Memory B cell (primary cell): ENCODE measurements at places on chromosomes 13 and 19.

DNA sequence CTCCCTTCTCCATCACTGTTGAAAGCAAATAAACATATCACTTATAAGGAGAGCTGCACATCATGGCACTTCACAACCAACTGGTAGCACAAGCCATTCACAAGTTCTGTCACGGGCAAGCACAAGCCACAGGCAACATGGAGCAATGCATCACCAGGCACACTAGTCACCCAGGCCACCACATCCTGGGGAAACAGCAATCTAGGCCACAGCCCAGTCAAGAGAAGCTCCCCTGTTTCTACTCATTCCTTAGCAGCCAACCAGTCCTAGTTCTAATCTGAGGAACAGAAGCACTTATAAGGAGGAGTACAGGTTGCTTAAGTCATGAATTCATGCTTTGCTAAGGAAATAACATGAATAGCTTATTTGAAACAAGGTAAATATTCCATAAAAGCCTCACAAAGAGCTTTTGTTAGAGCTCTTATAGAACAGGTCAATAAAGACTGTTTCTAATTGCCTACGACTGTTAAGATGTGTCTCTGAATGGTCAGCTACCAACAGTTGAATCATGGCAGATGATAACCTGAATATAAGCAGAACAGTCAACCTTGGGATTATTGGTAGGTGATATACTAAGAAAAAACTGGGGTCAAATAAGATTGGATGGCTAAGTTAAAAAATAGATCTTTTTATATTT is 169.0 kb downstream of the TBC1D4 start:
- DNase-seq = no peak

DNA sequence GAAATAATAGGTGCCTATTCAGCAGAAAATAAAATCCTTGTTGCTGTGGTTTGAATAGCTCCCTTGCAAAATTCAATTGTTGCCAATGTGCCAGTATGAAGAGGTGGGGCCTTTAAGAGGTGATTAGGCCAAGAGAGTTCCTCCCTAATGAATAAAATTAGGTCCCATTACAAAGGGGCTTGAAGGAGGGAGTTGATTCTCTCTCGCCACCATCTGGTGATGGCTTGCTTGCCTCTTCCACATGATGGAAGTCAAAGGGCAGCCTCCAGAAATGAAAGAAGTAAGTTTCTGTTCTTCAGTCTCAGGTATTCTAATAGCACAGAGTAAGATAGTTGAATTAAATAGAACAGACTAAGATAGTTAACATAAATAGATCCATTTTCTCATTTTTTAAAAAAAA is 3.0 kb upstream of the EEF1AKMT1 start:
- no peak for DNase-seq

DNA sequence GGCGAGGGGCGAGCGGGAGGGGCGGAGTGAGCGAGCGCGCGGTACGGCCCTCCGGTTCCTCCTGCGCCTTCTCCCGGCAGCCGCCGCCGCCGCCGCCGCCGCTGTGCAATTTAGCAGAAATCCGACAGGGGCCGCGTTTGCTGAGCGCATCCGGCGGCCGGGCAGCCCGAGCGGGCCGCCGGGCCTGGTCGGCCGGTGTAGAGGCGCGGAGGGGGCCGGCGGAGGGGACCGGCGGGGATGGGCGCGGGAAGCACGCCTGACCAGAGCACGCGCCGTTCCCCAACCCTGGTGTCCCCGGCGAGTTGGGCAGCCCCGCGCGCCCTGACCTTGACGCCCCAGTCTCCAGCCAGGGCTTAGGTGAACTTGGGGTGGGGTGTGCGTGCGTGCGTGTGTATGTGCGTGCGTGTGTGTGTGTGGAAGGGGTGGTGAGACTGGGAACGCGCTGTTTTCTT is 144.5 kb upstream of the ZNF536 start:
- DNase-seq = no peak

- peak; percentile 44 for DNase-seq
Observed at GRCh38 chr19:2477732-2478191, 1.8 kb downstream of the GADD45B start.

DNA sequence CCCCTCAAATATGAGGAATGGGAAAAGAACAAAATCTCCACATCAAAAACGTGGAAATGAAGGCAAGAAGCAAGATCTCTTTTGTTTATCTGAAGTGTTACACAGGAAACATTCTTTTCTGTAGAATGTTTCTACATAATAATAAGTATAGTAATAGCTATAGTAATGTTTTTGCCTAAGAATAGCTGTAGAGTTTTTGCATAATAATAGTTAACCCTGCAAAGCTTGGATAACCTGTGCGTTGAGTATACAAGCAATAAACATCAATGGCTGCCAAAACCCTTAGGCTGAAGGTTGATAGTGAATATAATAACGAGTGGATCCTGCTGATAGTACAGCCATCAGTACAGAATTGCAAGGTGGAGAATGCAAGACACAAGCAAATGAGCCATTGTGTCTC is 11.1 kb upstream of the LILRA5 start:
- DNase-seq = no peak

DNA sequence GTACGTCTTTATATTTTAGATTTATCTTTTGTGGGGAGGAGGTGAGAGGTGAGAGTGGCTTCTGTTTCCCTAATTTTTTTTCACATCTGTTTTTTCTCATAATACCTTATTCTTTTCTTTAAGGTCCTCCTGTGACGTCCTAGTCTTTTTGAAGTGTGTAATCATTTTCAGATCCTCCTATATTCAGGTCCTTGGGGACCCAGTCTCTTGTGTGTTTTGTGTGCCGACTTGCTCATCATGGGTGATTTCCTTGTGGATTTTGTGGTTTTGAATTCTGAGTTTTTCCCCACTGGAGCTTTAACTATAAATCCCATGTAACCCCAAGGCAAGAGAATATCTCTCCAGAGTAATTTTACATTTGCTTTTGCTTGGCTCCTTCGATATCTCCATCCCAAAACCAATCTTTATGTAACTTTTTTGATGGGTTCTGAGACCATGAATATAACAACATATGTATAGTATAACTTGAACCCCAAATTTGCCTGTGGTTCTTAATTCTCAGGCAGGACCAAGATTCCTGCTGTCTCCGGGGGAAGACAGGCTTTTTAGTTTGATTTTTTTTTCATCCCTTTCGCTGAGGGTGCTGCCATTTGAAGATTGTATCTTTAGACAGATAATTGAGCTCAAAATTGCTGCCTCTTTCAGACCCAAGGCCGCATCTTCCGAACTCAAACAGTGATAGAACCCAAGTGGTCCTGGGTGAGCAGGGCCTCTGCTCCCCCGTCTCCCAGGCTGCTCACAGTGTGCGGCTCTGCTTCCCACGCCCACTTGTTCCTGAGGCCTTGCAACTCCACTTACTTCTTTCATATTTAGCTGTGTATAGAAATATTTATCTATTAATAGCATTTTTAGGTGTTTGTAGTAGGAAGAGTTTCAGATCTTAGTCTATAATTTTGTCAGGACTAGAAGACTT is 59.1 kb upstream of the GPR183 start:
- no peak for DNase-seq

DNA sequence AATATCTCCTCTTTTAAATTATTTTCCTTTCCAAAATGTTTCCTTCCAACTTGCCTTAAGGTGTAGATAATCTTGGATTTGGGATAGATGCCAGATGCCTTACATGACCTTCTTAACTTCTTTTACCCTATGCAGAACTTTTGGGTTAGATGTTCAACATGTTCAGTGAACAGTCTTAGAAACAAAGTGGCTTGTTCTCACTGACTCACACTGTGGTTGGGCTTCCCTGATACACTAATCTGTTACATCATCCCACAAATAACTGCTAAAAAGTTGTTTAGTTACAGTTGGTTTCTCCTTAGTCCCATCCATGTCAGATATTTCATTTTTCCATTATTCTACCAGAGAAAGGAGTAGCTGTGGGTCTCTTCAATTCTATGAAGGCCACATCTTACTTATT is 2638.2 kb downstream of the PCDH9 start:
- DNase-seq = no peak

DNA sequence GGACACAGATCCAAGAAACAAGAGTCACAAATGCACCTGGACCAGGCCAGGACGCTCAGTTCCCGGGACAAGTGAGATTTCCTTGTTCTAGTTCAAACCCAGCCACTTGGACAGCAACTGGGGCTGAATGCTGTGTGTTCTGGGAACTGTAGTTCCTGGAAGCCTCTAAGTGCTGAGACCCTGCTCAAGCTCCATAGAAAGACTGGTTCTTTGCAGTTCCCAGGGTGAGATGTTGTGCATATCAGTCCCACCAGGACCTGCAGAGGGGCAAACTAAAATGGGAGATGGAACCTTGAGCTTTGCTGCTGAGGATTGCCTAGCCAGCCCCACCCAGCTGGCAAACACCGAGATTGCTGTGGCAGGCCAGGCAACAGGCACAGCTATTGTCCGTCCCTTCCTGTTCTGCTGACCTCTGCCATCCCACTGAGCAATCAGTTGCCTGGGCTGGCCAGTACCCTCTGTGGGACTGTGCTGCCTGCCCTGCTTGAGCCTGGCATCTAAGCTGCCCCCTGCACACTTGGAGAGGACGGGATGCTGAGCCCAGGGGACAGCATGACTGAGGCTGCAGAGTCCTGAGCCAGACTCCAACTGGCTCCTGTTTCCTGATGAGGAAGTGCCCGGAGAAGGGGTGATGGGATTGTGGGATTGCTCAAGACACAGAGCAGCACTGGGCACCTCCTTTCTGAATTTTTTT is 1.4 kb upstream of the GIPC1 start:
- DNase-seq = no peak

- DNase-seq = no peak
Observed at GRCh38 chr13:78977311-78977710, 318.4 kb upstream of the OBI1 start.

DNA sequence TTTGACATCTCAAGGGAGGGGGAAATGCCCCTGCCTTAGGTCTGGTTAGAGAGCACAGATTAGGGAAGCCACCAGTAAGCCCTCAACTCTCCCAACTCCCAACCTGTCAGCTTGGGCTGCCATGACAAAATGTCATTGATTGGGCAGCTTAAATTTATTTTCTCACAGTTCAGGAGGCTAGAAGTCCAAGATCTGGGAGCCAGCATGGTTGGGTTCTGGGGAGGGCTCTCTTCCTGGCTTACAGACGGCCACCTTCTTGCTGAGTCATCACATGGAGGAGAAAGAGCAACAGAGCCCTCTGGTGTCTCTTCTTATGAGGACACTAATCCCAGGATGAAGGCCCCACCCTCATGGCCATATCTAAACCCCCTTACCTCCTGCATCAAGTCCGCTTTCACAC is 24.2 kb downstream of the C19orf12 start:
- no peak for DNase-seq

- no peak for DNase-seq
Observed at GRCh38 chr19:15776264-15776663, 11.2 kb upstream of the OR10H5 start.

GRCh38 chr13:37068962-37069361 is 9.5 kb upstream of the SUPT20H start:
- DNase-seq = no peak

DNA sequence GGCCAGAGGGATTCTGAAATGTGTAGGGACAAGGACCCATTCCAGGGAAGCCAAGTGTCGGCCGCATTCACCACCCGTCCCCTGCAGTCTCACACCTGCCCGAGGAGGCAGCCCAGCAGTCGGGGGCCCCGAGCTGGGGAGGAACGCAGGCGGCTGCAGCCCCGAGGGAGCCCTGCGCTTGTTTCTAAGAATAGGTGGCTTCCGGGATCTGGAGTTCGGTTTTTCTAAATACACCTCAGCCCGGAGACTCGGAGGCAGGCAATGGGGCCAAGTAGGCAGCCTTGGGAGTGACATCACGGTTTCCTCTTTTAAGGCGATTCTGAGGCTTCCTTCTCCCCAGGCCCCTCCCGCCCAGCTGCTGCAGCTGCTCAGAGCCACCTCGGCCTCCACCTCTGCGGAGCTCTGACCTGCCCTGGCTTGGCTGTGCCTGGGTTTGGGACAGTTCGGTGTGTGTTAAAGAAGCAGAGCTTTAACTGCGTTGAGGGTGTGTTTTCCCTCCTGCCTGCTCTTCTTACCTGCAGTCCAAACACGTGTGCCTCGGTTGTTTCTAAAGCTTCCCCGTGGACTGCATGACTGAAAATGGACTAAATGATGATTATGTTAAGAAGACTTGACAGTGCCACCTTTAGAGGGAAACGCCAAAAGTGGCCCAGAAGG is 80.5 kb downstream of the COL4A2 start:
- DNase-seq = no peak

- no peak for DNase-seq
Observed at GRCh38 chr13:51807041-51807440, 3.1 kb upstream of the DHRS12 start.

- DNase-seq = no peak
Observed at GRCh38 chr13:73492811-73493210, 434.0 kb downstream of the KLF5 start.

DNA sequence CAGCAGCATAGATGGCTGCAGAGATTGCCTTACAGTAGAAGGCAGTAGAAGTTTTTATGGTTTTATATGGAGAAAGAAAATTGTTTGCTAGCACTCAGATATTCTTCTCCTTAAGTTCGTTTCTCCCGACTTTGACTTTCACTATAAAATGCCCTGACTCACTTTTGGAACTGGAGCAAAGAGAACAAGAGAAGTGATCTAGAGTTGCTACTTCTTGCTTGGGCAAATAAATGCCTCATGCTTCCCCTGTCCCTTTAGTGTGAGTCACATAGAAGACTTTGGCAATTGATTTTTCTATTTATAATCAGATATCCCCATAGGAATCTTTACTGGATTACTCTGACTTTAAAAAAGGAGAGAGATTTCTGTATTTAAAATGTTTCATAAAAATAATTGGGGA is 46.9 kb downstream of the ITGBL1 start:
- DNase-seq = no peak

DNA sequence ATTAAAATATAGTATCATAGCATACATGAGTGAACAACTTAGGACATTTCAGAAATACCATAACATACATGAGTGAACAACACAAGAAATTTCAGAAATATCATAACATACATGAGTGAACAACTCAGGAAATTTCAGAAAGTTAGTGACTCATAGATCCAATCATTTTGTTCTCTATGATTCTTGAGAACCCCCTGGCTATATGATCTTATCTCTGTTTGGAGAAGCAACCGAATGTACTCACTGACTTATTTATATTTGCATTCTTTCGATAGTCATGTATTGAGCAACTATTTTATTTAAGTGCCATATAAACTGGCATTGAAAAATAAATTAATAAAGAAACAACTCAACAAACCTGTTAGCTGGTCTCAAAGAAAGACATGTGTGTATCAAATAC is 251.1 kb downstream of the EFNB2 start:
- DNase-seq = no peak

- no peak for DNase-seq
Observed at GRCh38 chr13:52644108-52644507, 1.9 kb downstream of the HNRNPA1L2 start.

- DNase-seq = no peak
Observed at GRCh38 chr13:98918771-98919170, 59.1 kb downstream of the DOCK9 start.

GRCh38 chr19:53981376-53981951 is 10.0 kb upstream of the CACNG6 start:
- DNase-seq = no peak
